A549 treated with Hydrocortisone at 1 μM for 4 hours (cell line): ENCODE measurements at places on chromosomes 5 and 9. TPM values are rescaled to one million over a fixed set of nuclear protein-coding genes. Genes with fewer than 3 reads are reported as not detected.

NME5 gene
- not detected in 5 replicates for total RNA-seq

BRINP1 gene
- 0.14 to 0.23 TPM (median 0.17 TPM) in 5 replicates for total RNA-seq

COL5A1 gene
- 28.1 to 54.8 TPM (median 48.1 TPM) in 5 replicates for total RNA-seq

CMYA5 gene
- 0.06 to 0.14 TPM (median 0.08 TPM) in 5 replicates for total RNA-seq

GRM6 gene
- not detected in 5 replicates for total RNA-seq

TXNDC8 gene
- total RNA-seq, result not detected in 5 replicates

ISOC1 gene
- 14.8 to 18.7 TPM (median 15.7 TPM) in 5 replicates for total RNA-seq

THBS4 gene
- total RNA-seq, result 0.03 to 0.23 TPM (median 0.14 TPM) in 5 replicates

TSLP gene
- total RNA-seq, result not detected in 5 replicates

TMEM252 gene
- total RNA-seq, result not detected in 5 replicates

PCDHB2 gene
- 3.1 to 3.9 TPM (median 3.4 TPM) in 5 replicates for total RNA-seq
